ENCODE measurements at places on chromosomes 11 and 22.

GRCh38 chr11:77502346-77502905 is 28.5 kb upstream of the PAK1 start:
- no peak for DNase-seq

GRCh38 chr11:95257456-95257971 is 26.5 kb upstream of the SESN3 start:
- DNase-seq, result no peak

GRCh38 chr22:39242595-39243438 is 2.0 kb downstream of the PDGFB start:
- DNase-seq, result no peak

DNA sequence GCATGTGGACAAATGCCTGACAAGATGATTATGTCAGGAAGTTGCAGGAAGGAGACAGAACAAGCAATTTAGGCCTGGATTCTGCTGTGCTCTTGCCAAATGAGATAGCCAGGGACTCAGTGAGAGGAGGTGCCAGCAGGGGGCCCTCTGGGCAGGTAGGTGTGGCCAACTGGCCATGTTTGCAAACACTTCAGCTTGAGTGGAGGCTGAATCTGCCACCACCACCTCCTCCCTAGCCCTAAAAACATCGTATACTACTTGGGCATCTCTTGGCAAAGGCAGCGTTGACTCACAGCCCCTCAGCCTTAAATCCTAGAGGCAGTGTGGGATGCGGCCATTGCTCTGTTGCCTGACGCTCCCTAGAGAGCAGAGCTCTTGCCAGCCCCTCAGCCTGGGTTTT is 95.1 kb upstream of the PLET1 start:
- DNase-seq, result no peak

- DNase-seq, result no peak
Measured at GRCh38 chr22:22386602-22387385, 121.7 kb downstream of the ZNF280B start.

DNA sequence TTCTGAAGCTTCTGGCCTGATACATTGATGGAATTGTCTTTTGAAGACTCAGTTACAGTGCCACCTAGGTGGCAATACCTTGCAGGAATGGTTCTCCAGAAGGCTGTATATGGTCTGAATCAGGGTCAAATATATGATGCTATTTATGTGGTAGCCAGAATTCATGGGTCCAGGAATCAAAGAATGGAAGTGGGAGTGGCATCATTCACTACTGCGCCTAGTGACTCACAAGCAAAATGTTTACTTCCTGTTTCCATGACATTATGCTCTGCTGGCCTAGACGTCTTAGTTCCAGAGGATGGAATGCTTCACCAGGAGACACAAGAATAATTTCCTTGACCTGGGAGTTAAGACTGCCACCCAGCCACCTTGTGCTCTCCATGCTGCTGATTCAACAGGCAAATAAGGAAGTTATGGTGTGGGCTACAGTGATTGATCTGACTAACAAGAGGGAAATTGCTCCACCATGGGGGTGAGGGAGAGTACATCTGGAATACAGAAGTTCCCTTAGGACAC is 491.8 kb downstream of the ETS1 start:
- no peak for DNase-seq

DNA sequence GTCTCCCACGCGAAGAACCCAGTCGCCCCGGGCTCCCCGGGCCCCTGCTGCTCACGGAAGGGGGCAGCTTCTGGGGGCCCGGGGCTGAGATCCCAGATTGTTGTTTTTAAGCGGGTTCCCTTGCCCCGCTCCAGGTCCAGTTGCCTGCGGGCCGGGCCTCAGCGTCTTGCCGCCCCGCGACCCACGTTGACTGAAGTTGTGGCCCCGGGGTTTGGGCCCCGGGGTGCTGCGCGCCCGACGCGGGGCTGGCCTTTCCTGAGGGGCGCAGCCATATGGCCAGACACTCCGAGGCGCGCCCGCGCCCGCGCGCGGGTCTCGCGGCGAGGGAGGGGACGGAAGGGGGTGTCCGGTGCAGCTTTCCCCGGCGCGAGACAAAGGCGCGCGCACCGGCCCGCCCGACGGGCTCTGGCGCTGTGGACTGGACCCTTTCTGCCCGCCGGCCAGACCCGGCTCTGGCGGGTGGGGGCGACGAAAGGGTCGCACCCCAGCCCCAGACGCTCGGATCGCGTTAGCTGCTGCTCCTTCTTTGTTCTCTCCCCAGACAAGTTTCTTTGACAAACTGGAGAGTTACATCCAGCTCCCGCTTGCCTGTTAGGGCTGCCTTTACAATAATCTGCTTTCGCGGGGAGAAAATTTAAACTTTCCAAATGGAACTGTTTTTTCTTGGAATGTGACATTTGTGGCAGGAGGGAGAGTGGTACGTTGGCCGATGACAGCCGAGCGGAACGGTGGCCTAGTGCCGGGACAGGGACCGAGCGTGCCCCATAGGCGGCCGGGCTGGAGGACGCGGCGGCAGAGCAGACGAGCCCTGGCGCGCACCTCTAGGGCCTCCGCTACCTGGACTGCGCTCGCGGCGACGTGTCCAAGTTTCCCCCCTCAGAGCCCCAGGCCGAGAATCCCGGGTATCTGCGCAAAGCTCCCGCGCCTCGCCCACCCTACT is 716 bp downstream of the AMOTL1 start:
- no peak for DNase-seq

- DNase-seq, result no peak
Measured at GRCh38 chr11:73249853-73250783, 22.0 kb upstream of the P2RY6 start.

GRCh38 chr11:115761348-115761747 is 257.1 kb upstream of the CADM1 start:
- DNase-seq, result no peak

GRCh38 chr11:128501008-128501407 is 86.3 kb downstream of the ETS1 start:
- no peak for DNase-seq

GRCh38 chr22:49740242-49740641 is 87.4 kb downstream of the BRD1 start:
- no peak for DNase-seq

DNA sequence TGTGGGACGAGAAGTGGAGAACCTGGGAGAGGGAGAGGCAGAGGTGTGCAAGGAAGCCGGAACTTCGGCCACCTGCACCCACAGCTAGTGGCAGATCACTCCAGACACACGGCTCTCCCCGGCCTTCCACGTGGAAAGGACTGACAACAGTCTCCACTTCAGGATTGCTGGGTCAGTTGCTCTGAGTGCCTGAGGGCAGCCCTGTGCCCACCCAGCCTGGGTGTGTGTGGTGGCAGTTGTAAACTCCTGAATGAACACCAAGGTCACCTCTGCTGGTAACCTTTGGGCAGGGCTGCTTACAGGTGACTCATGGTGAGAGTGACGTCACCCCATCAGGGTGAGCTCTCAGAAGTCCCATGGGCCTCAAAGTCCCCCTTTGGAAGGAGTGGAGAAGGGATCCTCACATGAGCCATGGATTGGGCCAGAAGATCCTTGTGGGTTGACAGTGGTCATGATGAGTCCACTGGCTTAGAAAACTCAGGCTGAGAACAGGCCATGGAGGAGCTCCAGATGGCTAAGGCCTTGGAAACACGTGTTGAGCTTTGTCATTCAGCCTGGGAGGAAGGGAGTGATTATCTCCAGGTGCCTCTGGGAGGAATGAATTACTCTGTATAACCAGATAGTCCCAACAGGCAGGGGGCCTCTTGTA is 71.3 kb downstream of the BCR start:
- DNase-seq, result no peak

- DNase-seq, result no peak
Measured at GRCh38 chr11:72350752-72351151, 83.6 kb downstream of the CLPB start.

DNA sequence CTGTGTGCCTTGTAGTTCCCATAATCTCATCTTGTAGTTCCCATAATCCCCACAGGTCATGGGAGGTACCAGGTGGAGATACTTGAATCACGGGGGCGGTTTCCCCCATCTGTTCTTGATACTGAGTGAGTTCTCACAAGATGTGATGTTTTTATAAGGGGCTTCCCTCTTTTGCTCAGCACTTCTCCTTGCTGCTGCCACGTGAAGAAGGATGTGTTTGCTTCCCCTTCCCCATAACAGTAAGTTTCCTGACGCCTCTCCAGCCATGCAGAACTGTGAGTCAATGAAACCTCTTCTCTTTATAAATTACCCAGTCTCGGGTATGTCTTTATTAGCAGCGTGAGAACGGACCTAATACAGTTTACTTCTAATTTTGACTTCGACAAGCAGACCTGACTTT is 14.0 kb upstream of the SMIM38 start:
- DNase-seq, result no peak

DNA sequence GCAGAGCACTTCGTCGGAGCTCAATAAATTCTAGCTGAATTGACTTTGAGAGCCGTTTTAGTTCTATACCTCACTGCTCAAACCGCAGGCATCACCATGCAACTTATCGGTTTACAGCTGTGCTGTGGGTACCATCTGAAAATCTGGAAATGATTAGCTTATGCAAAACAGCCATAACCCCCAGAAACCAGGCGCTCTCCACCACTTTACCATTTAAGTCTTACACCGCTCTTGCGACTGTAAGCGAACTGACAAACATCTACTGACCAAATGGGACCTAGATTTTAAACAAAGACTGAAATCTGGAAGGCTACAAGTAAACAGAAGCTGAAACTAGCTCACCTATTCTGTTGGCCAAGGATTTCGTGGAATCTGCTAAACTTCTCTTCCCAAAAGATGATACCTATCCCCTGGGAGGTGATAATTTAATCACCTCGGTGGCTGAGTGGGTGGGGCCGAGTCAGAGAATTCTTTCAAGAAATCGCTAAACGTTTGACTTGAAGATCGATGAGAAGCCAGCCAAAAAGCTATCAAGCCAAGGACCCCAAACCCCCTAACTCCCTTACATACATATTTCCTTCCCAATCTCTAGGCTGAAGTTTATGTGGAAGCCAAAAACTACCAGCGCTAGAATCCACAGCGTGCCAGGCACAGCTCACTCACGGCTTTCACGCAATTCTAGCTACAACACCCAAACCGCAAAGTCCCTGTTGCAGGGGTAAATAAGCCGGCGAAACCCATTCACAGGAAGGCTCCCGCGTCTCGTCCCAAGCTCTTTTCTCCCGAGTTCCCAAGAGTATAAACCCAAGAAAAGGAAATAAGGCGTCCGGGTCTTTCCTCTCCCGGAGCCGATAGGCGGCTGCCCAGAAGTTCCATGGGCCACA is 644 bp downstream of the SPTY2D1 start:
- no peak for DNase-seq

DNA sequence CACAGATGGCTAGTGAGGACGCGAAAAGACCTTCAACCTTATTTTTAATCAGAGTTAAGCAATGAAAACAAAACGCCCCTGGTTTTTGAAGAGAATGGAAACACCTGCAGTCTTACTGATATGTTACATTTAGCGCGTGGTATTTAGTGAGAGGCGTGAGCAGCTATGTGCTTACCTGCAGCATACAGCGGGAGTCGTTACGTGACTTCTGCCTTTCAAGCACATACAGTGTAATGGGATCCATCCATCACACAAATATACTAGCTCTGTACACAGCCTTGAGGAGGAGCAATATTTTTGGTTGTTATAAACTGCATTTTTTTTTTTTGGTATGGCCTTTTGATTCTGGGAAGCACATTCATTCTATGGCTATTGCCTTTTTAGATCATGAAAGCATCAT is 5.5 kb downstream of the KRTAP5-2 start:
- no peak for DNase-seq

GRCh38 chr11:77081976-77082836 is 15.4 kb downstream of the CAPN5 start:
- DNase-seq, result no peak

DNA sequence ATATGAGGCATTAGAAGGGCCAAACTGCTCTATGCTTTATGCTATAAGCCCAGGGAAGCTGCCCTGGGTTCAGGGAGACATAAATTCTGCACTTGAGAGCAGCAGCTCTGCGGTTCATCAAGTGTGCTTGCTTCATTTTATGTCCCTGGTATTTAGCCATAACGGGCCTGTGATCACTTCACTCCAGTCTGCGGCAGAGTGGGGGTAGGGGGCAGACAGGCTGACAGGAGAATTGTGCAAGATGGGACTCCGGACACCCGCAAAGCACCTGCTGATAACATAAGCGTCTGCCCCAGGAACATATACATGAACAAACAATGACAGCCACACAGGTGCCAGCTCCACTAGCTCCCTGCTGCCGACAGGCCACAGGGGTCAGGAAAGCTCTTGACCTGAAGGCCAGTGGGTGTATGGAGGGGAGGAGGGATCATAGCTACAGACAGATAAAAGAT is 56.1 kb downstream of the SMCO4 start:
- no peak for DNase-seq

DNA sequence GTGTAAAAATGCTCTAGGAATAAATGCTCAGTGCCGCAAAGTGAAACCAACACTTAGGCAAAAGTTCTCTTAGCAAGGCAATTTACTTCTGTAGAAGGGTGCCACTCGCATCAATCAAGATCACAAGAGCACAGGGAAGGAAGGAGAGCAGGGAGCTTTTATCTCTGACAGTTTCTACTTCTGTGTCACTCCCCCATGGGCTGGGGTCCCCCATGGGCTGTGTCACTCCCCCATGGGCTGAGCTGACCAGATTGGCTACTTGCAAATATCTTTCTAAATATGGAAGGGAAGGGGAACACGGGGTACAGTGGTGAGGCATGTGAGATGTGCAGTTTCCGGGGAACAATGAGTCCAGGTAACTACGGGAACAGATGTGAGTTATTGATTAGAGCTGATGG is 397 bp downstream of the OR52N2 start:
- DNase-seq, result no peak

- no peak for DNase-seq
Measured at GRCh38 chr22:25054943-25055511, 102.5 kb downstream of the KIAA1671 start.

GRCh38 chr22:27541836-27542235 is 259.7 kb downstream of the MN1 start:
- no peak for DNase-seq

- no peak for DNase-seq
Measured at GRCh38 chr22:30564045-30564760, 10.3 kb downstream of the GAL3ST1 start.

DNA sequence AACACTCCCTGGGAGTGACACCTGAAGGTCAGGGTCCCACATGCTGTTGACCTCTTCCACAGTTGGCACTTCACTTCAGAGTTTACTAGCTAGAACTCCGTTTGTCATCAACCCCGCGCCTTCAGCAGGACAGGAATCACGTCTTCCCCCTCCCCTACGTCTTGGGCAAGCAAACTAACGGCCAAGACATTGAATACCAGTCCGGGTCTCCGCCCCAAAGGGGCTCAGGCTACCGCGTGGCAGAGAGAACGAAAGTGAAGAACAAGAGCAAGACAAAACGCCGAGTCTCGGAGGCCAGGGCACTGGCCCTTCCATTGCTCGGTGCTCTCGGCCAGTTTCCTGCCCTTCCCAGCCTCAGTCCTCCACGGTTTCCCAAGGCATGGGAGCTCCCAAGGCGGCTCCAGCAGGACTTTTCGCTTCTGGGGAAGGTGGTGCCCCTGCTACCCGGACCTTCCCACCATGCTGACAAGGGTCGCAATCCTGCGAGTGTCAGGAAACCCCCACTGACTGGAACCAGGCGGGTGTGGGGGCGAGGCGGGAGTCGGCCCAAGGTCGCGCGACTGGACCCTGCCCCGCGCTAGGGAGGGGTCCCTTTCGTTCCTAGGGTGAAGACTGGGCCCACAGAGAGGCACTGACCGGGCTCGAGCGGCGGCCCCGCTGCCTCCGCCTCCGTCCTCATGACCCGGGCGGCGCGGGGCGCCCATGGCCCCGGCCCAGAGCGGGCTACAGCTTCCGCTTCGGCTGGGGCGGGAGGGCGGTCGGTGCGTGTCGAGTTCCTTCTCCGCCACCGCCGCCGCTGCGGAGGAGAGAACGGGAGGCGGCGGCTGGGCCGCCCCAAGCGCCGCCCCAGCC is at the start of gene GUCD1:
Gene GUCD1, minus strand, starts transcription at position 826 of the 852 bp plus-strand sequence. Its CDS starts 147 bp downstream, at position 679.
- DNase-seq, result no peak

- peak; percentile 71 for DNase-seq
Measured at GRCh38 chr22:23537416-23537815, 42.7 kb downstream of the IGLL1 start.

GRCh38 chr11:84236436-84236835 is 950.3 kb upstream of the CCDC90B start:
- DNase-seq, result no peak
